ENCODE measurements at places on chromosomes 7 and 10.

DNA sequence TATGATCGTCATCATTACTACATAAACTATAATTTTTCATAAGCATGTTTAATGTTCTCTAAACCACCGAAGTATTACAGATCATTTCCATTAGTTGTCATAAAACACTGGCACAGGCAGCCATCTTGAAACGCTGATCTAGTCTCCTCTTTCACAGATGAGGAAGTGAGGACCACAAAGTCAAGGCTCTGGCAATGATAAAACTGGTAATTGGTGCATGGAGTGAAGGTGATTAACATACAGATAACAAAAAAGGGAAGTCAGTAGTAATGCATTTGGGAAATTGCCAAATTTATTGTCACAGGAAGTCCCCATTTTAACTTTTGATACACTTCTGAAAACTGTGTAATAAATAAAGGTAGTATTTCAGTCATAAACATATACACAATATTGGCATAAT, 49.3 kb downstream of the FBXL13 start:
- no peak for DNase-seq

GRCh38 chr7:152178405-152179058, 153.1 kb downstream of the GALNT11 start:
- DNase-seq = no peak

GRCh38 chr7:94422827-94423460, 28.2 kb downstream of the COL1A2 start:
- no peak for DNase-seq

DNA sequence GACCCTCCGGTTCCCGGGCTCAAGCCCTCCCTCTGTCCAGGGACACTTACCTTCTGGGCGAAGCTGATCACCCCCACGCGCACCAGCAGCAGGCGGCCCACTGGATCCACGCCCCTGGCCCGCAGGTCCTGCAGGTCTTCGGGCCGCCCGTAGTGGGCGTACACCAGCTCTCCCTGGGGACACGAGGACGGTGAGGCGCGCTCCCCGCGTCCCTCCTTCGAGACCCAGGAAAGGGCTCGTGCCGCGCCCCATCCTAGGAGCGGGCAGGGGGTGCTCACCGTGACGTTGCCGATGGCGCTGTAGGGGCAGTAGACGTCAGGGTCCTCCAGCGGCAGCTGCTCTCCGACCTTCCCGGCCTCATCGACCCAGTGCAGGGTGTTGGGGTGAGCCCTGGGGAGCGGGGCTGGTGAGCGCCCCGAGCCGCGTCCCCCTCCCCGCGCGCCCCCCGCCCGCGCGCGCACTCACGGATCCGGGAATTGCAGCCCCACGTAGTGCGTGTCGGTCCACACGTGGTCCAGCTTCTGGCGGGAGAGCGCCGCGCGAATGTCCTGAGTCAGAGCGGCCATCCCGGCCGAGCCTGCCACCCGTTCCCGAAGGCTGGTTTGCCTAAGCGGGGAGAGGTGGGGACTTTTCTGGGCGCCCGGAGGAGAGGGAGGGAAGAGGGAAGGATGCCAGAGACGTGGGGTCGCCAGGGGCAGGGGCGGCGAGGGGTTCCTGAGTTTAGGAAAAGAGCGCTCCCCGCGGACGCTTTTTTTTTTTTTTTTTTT, 8.2 kb downstream of the TFR2 start:
- DNase-seq = peak; percentile 72

- DNase-seq = no peak
Measured at GRCh38 chr7:11517853-11518252, 314.1 kb downstream of the THSD7A start.

DNA sequence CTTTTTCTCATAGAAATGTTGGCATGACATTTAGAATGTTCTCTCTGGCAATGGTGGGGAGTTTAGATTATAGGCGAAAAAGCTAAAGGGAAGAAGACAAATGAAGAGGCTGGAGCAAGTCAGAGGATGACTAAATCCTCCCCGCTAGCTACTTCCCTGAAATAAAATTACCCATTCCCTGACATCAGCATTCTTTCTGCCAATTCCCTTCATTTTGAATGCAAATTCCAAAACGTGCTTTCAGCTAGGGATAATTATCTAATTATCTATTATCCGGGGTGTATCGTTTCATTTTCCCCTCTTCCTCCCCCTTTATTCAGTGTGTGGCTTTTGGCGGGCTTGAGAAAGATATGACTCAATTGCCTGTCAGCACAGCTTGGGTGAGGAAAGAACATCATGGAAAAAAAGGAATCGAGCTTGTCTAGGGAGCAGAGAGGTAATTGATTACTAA, 672.3 kb downstream of the TNS3 start:
- peak; percentile 69 for DNase-seq

GRCh38 chr7:135747366-135747765, 1.2 kb downstream of the FAM180A start:
- DNase-seq = no peak

- no peak for DNase-seq
Measured at GRCh38 chr10:2734603-2735002, 332.7 kb upstream of the PFKP start.

- DNase-seq = peak; percentile 78
Measured at GRCh38 chr7:85185424-85186082, 1.3 kb downstream of the SEMA3D start.

All from AG20443 (cell line).